ENCODE measurements at places on chromosomes 2 and 18.
A peak's percentile ranks its signal among the peaks of the same experiment; 100 is the strongest.

GRCh38 chr2:19673213-19673791 lies 228.5 kb downstream of the TTC32 start:
- DNase-seq = peak; percentile 13

DNA sequence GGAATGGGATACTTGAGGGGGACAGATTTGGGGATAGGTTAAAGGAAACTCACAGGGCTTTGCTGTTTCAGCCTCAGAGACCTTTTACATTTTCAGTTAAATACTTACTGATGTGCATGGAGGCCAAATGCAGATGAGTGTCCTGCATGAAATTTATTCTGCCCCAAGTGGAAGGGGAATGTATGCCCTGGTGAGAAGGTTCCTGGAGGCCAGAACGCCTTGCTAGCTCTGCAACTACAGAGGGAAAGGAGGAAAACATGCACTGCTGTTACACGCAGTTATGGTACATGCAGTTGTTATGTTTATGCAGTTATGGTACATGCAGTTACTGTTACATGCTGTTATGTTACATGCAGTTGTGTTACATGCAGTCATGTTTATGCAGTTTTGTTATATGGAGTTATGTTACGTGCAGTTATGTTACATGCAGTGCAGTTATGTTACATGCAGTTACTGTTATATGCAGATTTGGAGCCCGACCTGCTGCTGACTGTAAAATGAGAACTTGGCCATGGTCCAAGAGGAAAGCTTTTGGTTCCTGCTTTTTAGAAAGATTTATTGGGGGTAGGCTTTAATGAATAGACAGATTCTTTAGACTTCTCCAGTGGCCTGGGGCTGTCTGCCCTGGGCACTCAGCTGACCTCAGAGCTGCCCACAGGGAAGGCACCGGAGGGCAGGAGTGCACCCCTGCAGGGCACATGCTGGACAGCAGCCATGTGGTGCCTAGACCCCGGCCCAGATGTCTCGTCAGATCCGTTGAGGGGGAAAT lies 84.1 kb downstream of the LDLRAD4 start:
- no peak for DNase-seq

DNA sequence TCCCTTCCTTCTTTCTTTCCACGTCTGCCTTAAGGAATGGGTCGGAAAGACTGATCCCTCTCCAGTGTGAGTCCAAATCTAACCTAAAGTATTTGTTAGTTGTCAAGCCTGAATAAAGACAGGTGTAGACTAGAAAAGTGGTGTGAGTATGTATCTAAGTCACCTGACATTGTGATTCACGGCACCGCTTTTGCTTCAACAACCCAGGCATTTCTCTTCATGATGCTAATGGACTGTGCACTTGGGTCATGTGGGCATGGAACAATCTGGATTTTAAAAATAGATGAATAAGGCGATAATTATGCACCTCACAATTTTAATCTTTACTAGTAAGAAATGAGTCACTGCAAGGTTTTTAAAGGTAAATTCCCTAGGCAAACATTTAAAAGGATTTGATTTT lies 107.5 kb downstream of the LIPG start:
- peak; percentile 93 for DNase-seq

- no peak for DNase-seq
Observed at GRCh38 chr2:169717691-169718063, 16.0 kb upstream of the KLHL23 start.

- no peak for DNase-seq
Observed at GRCh38 chr18:48228301-48228715, 180.9 kb downstream of the ZBTB7C start.

- no peak for DNase-seq
Observed at GRCh38 chr2:129293326-129293725, 686.1 kb upstream of the RAB6C start.

- no peak for DNase-seq
Observed at GRCh38 chr18:3513481-3513880, 63.5 kb downstream of the TGIF1 start.

DNA sequence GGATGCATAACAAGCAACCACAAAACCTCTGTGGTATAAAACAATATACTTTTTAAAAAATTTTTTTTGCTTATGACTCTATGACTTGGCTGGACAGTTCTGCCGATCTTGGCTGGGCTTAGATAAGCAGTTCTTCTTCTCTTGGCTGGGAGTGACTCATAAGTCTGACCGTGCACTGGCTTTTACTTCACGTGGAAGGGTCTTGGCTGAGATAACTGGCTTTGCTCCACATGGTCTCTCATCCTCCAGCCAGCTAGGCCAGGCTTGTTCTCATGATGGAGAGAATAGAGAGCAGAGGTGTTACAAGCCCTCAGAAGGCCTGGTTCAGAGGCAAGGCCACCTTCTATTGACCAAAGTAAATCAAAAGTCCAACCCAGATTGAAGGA lies 178.9 kb upstream of the SERPINE2 start:
- DNase-seq = no peak

DNA sequence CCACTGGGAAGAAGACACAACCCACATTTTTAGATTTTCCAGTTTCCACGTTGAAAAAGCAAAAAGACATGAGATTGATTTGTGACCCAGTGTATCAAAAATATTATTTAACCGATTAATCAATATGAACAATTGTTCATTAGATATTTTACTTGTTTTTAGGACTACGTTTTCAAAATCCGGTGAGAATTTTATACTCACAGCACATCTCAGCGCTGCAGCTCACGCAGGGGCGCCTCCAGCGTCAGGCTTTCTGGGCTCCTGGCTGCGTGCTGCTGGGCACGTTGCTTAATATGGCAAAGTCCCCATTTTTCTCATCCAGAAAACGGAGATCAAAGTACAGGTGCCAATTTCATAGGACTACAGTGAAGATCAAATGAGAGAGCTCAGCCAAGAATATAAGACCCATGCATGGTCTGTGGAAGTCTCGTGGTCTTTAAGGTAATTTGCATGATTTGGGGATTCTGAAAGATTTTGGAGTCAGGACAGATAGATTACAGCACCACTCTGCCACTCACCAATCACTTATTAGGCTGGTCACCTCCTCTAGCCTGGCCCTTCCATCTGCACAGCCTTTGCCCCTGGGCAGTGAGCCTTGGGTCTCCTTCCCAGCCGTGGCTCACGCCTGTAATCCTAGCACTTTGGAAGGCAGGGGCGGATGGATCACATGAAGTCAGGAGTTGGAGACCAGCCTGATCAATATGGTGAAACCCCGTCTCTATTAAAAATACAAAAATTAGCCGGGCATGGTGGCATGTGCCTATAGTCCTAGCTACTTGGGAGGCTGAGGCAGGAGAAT lies 36.2 kb downstream of the PTPN18 start:
- DNase-seq = peak; percentile 33

DNA sequence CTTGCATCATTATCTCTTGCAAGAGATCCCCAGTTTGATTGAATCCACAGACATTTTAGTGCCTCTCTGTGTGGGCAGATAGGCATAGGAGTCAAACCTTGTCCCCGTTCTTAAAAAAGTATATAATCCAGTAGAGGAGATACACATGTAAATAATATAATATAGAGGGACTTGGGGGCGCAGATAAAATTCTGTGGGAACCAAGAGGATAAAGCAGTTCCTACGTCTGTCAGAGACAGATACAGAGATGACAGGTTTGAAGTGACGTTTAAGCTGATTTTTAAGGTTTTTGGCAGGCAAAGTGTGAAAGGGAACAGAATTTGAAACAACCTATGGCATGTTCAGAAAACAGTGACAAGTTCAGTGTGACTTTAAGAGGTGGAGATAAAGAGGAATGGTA lies 63.1 kb downstream of the CAB39 start:
- no peak for DNase-seq

- peak; percentile 83 for DNase-seq
Observed at GRCh38 chr18:3885209-3885792, 435.3 kb downstream of the TGIF1 start.

- DNase-seq = peak; percentile 63
Observed at GRCh38 chr2:224038049-224038829, 847 bp downstream of the SERPINE2 start.

- no peak for DNase-seq
Observed at GRCh38 chr2:163554864-163555263, 180.9 kb downstream of the FIGN start.

GRCh38 chr2:181411105-181411849 lies 45.9 kb upstream of the ITGA4 start:
- DNase-seq = peak; percentile 91

GRCh38 chr2:211879323-211879722 lies 659.3 kb downstream of the ERBB4 start:
- DNase-seq = peak; percentile 19

DNA sequence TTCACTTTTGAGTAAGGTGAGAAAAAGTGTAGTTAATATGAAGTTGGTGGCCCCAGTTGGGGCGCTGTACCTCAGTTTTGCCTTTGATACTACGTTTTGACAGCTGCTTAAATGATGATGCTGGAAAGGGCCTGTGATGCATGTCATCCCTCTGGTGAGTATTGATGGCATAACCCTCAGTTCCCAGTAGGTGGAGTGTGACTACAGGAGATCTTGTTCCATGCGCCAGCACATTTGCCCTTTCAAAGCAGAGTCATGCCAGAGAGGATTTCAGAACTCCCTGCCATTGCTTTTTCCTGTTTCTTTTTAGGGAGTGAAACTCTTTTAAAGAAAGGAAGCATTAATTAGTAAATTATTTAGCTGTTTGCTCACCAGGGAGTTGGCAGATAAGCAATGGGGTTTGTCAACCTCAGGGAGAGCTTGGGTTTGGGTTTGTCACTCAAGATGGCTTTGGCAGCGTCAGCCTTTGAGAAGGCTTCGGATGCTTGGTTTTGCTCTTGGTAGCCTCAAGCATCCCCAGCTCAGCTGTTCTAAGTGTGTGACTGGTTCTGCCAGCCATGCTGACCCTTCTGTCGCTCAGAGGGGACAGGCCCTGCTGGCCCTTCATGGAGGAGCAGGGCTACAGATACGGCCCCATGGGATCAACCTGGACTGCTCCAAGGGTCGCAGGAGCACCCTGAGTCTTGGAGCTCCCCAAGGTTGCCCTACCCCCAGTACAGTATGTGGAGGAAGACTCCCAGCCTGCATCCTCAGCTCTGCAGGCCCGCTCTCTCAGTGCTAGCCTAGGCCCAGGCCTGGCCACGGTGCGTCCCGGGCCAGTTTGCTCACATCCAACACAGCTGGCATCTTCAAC lies 29.1 kb downstream of the ARMC9 start:
- DNase-seq = peak; percentile 84

DNA sequence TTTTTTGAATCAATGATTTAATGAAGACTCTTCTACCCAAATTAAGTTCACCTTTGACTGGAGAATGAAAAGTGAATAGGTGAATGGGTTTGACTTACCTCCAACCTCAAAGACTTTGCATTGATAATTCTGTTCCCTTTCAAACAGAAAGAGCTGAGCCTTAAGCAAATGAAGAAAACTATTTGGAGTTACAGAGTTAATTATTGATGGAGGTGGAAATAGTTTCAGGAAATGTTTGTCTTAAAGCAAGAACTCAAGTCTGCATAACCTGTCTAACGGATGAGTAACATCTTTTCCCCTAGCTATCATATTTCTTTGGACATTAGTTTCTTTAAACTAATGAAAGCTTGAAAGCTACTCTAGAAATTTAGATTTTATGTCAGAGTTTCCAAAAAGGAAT lies 166.5 kb downstream of the CERS6 start:
- peak; percentile 71 for DNase-seq

- DNase-seq = no peak
Observed at GRCh38 chr2:218877891-218878290, 2.8 kb upstream of the WNT10A start.

- no peak for DNase-seq
Observed at GRCh38 chr2:173407176-173407575, 52.5 kb downstream of the CDCA7 start.

DNA sequence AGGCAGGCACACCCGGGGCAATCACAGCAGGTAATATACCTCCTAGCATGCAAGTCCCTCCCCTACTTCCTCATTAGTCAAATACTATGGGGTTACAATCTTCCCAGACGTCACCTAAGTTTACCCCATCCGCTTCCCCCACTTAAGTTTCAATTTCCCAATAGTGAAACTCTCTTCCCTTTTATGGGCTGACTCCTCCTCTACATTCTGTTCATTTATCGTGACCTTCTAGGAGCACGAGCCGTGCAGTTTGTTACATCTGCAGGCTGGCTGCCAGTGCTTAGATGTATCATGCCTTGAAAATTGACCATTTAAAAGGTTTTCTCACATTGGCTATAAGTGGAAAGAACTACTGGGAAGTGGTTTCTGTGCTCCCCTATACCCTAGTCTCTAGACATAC lies 1357.8 kb upstream of the CRIM1 start:
- no peak for DNase-seq

- DNase-seq = peak; percentile 25
Observed at GRCh38 chr18:11074889-11075288, 74.5 kb downstream of the PIEZO2 start.

- DNase-seq = no peak
Observed at GRCh38 chr2:27008678-27009077, 24.1 kb upstream of the TMEM214 start.

DNA sequence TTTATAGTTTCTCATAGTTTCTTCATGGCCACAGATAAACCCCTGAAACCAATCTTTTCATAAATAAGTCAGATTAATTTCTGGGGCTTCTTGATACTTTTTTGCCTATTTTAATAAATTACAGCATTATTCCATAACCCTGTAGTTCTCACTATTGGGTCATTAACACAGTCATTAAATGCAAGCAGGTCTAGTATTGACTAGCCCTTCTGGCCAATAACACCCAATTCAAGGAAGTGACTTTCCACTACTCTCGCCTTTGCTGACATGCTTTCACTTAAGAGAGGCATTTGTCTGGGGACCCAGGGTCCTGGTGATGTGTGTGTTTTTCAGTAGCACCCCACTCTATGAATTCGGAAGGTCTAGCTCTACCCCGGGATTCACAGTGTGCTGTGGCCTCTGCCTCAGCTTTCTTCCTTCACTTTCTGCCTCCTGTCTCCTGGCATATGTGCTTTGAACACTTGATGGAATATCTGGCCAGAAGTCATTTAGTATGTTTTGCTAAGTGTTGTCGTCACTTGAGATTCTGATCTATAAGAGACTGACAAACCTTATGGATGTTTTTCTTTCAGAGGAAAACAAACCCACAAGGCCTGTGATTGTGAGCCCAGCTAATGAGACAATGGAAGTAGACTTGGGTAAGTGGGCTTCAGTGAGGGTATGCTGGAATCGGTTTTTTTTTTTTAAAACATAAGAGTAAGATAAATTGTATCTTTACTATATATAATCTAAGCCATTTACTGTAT lies 18.6 kb upstream of the IL1RL2 start:
- no peak for DNase-seq

GRCh38 chr2:123362671-123363440 lies 662.2 kb upstream of the CNTNAP5 start:
- DNase-seq = no peak

DNA sequence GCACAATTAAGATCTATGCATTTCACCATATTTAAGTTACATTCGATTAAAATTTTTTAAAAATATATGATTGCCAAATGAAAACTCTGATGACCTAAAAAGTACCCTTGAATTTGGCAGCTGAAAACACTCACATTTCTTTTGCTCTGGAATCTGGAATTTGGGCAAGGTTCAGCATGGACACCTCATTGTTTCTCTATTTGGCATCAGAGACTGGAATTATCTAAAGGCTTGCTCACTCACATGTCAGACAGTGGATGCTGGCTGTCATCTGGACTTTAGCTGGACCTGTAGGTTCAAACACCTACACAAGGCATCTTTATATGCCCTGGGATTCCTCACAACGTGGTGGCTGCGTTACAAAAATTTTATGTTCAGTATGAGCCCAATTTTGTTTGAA lies 16.1 kb downstream of the MBOAT2 start:
- no peak for DNase-seq

GRCh38 chr2:135839713-135840112 lies 2.7 kb upstream of the LCT start:
- no peak for DNase-seq

All from DMS53 (cell line).